Mesothelial cell of epicardium (in vitro differentiated cells): ENCODE measurements at places on chromosomes 3 and 15. TPM values are rescaled to one million over a fixed set of nuclear protein-coding genes. Genes with fewer than 3 reads are reported as not detected.

DNA sequence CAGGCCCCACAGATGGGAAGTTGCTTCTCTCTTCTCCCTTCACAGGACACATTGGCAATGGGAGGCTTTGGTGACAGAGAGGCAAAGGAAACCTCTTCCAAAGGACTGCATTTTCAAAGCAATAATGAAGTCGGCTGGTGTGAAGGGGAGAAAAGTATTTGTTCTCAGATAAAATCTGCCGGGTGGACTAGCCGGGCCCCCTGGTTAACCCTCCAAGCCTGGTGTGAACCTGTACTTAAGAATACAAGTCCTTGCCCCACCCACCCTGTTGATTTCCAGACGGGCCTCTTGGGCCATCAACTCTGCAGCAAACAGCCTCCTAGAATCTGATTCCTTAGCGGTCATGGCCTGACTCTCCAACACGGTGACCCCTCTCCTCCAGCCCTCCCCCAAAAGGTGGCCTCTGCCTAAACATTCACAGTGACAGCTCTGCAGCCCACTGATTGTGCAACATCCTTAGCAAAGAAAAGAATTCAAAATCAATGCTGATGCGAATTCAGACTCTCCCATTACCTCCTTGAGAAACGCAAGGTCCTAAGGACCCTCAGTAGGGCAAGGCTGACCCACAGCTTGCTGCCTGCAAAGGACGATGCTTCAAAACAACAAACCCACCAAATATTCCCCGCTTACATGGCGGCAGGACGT, 9.9 kb downstream of the TLE3 start:
- no peaks in the 10 kb centered on the region for H3K27me3 ChIP-seq
- no peak overlapping the region for H3K4me3 ChIP-seq
- no peak for DNase-seq
- peaks cover 72% of the 10 kb centered on the region for H3K4me1 ChIP-seq
- H3K36me3 ChIP-seq, result peaks cover 46% of the 10 kb centered on the region

The HRH1 gene
- total RNA-seq, result 0.31 to 0.45 TPM (median 0.42 TPM) in 3 replicates

DNA sequence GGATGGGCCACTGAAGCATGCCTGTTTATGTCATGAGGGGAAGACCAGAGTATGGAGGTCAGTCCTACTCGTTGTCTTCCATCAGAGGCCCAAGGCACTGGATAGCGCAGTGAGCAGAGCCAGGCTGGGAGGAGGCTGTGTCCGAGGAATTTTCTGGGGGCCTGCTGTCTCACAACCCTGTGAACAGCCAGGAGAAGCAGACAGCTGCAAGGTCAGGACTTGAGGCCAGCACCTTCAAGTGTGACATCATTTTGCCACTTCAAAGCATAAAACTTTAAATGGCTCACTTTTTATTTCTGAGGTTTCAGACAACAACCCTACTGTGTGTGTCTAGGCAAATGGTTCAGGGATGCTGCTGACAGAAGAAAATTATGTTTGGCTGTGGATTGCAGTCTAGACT, 47.2 kb downstream of the TMED3 start:
- DNase-seq, result no peak
- H3K27me3 ChIP-seq, result no peaks in the 10 kb centered on the region
- no peak overlapping the region for H3K4me3 ChIP-seq
- no peaks in the 10 kb centered on the region for H3K4me1 ChIP-seq
- no peak overlapping the region for H3K27ac ChIP-seq

The SLC28A2 gene
- not detected in 3 replicates for total RNA-seq

DNA sequence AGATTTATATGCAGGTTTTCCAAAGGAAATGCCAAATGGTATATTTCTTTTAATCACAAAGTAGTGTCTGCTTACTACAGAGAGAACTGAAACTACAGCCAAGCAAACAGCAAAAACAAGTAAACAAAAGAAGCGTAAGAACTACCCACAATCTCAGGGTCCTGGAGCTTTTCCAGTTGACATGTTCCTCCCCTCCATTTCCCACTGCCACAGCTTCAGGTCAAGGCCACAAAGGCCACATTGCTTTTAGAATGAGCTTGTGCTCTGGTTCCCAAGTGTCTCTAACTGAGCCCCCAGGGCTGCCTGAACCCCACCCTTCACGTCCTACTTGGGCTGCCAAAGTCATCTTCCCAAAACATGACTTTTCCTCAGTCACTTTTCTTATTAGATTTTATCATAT, 24.1 kb downstream of the CTDSPL start:
- H3K27ac ChIP-seq, result no peak overlapping the region
- peaks cover 10% of the 10 kb centered on the region for H3K4me1 ChIP-seq
- no peaks in the 10 kb centered on the region for H3K27me3 ChIP-seq
- no peak overlapping the region for H3K4me3 ChIP-seq
- no peak for DNase-seq
- H3K36me3 ChIP-seq, result no peaks in the 10 kb centered on the region

- DNase-seq, result peak; percentile 63
- no peak overlapping the region for H3K27ac ChIP-seq
- no peaks in the 10 kb centered on the region for H3K36me3 ChIP-seq
- peak overlapping the region; percentile 80 for H3K4me3 ChIP-seq
- H3K4me1 ChIP-seq, result peaks cover 2% of the 10 kb centered on the region
Measured at GRCh38 chr15:24823473-24823872, 131.3 kb upstream of the SNRPN start.
